ENCODE measurements at places on chromosomes 2 and 18. TPM values are rescaled to one million over a fixed set of nuclear protein-coding genes. Genes with fewer than 3 reads are reported as not detected.
A peak's percentile ranks its signal among the peaks of the same experiment; 100 is the strongest.

GCG gene
- total RNA-seq, result 464 TPM

GRCh38 chr2:26577442-26578112, 63.6 kb downstream of the CIB4 start:
- H3K27me3 ChIP-seq, result no peaks in the 10 kb centered on the region
- peak; percentile 65 for DNase-seq
- no peak overlapping the region for H3K4me3 ChIP-seq
- no peak overlapping the region for H3K27ac ChIP-seq
- H3K4me1 ChIP-seq, result no peaks in the 10 kb centered on the region

GRCh38 chr2:61802548-61802947, 51.3 kb downstream of the FAM161A start:
- no peaks in the 10 kb centered on the region for H3K4me1 ChIP-seq
- DNase-seq, result no peak
- H3K27me3 ChIP-seq, result no peaks in the 10 kb centered on the region
- no peak overlapping the region for H3K4me3 ChIP-seq
- no peak overlapping the region for H3K27ac ChIP-seq
- H3K36me3 ChIP-seq, result no peaks in the 10 kb centered on the region

GRCh38 chr2:241798631-241799521, 10.1 kb upstream of the NEU4 start:
- H3K4me3 ChIP-seq, result no peak overlapping the region
- H3K27ac ChIP-seq, result no peak overlapping the region
- DNase-seq, result peak; percentile 11
- H3K36me3 ChIP-seq, result no peaks in the 10 kb centered on the region

GRCh38 chr2:20662308-20662937, 4.5 kb upstream of the GDF7 start:
- H3K4me3 ChIP-seq, result no peak overlapping the region
- no peak for DNase-seq
- no peaks in the 10 kb centered on the region for H3K36me3 ChIP-seq
- peaks cover 25% of the 10 kb centered on the region for H3K4me1 ChIP-seq

GPBAR1 gene
- total RNA-seq, result 3.1 TPM

- H3K4me1 ChIP-seq, result peaks cover 28% of the 10 kb centered on the region
- H3K4me3 ChIP-seq, result no peak overlapping the region
- DNase-seq, result no peak
- peaks cover 22% of the 10 kb centered on the region for H3K27me3 ChIP-seq
Observed at GRCh38 chr2:86787736-86788135, 3.0 kb downstream of the CD8A start.

- H3K4me3 ChIP-seq, result no peak overlapping the region
- H3K27me3 ChIP-seq, result no peaks in the 10 kb centered on the region
- H3K36me3 ChIP-seq, result no peaks in the 10 kb centered on the region
- no peak overlapping the region for H3K27ac ChIP-seq
Observed at GRCh38 chr2:166727095-166727494, 161.2 kb upstream of the XIRP2 start.

GRCh38 chr2:182503886-182504285, 77.0 kb upstream of the PDE1A start:
- no peak for DNase-seq
- no peak overlapping the region for H3K4me3 ChIP-seq
- no peaks in the 10 kb centered on the region for H3K4me1 ChIP-seq
- no peaks in the 10 kb centered on the region for H3K36me3 ChIP-seq
- H3K27ac ChIP-seq, result no peak overlapping the region

- H3K36me3 ChIP-seq, result no peaks in the 10 kb centered on the region
- H3K4me3 ChIP-seq, result no peak overlapping the region
- H3K27ac ChIP-seq, result no peak overlapping the region
- DNase-seq, result no peak
Observed at GRCh38 chr2:155176345-155176744, 477.9 kb downstream of the KCNJ3 start.

GKN1 gene
- total RNA-seq, result not detected

CCDC141 gene
- 19.4 TPM for total RNA-seq

DNA sequence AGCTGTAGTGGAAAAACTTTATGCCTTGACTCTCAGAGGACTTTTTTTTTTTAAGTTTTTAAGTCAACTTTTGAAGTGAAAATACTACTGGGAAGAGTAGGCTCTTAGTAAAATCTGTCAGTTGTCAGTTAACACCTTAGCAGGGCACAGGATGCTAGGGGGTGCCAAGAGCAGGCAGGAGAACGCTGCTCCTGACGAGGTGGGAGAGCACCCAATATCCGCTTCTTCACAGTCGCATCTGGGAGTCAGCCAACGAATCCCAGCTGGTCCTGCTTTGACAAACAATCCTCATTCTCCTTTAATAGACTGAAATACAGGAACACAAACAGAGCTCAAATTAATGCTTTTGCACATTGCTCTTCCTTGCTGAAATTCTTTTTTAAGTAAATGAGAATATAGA, 709.5 kb upstream of the ACVR2A start:
- H3K27ac ChIP-seq, result no peak overlapping the region
- no peak overlapping the region for H3K4me3 ChIP-seq
- DNase-seq, result no peak
- no peaks in the 10 kb centered on the region for H3K4me1 ChIP-seq
- H3K27me3 ChIP-seq, result no peaks in the 10 kb centered on the region

CAPN14 gene
- total RNA-seq, result not detected

DNA sequence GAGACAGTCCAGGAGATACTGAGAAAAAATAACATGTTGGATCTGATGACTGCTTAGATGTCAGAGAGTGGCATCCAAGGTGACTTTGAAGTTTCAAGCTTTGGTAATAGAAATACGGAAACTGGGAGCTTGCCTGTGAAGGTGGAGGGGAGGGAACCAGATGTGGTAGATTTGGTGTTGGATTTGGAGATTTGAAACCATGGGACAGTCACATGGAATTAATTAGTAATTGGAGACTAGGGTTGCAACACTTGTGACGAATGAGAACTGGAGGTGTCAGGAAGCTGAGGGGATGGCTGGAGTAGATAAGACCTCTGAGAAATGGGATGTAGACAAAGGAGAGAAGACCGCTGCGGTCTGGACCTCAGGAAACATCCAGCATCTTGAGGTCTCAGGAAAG, 46.7 kb downstream of the RPL37A start:
- H3K27me3 ChIP-seq, result no peaks in the 10 kb centered on the region
- no peak for DNase-seq
- no peak overlapping the region for H3K27ac ChIP-seq

DNA sequence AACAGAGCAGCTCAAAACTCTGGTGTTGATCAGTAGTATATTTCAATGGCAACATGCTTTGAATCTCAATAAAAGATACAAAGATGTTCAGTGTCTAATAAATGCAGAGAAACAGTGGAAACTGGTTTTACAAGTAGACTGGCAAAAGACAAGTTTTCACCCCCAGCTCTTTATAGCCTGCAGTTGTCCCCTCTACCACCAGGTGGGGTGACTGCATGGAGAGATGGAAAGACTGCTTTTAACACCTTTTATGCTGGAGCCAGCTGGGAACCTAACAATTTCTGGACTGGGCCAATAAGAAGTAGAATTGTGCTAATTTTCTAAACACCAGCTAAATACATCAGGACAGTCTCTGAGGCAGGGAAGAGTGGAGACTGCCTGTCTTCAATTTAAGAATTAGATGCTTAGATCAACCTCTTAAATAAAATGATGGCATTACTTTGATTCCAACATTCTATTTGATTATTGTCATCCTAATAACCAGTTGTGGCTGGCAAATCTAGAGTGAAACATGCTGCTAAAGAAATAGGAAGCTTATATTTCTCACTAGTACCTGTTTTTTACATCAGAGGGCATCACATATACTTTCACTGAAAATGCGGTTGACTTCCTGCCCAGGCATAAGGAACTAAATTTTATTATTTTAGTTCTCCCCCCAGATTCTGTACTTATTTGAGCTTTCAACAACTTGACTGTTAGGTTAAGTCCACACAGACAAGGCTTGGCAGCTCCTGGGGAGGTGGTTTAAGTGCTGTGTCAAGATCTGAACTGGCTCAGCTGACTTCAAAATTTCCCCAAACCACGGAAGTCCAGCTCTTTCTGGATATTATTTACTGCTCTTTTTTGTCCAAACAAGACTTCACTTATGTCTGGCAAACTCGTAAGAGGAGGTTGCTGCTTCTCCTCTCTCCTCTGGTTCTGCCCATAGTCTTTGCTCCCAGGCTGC, 140.5 kb downstream of the TPGS2 start:
- H3K27me3 ChIP-seq, result no peaks in the 10 kb centered on the region
- DNase-seq, result peak; percentile 63
- no peak overlapping the region for H3K4me3 ChIP-seq
- no peaks in the 10 kb centered on the region for H3K36me3 ChIP-seq

GRCh38 chr2:40178971-40179370, 272.9 kb downstream of the SLC8A1 start:
- no peak for DNase-seq
- H3K27me3 ChIP-seq, result no peaks in the 10 kb centered on the region
- no peak overlapping the region for H3K4me3 ChIP-seq
- no peak overlapping the region for H3K27ac ChIP-seq

DNA sequence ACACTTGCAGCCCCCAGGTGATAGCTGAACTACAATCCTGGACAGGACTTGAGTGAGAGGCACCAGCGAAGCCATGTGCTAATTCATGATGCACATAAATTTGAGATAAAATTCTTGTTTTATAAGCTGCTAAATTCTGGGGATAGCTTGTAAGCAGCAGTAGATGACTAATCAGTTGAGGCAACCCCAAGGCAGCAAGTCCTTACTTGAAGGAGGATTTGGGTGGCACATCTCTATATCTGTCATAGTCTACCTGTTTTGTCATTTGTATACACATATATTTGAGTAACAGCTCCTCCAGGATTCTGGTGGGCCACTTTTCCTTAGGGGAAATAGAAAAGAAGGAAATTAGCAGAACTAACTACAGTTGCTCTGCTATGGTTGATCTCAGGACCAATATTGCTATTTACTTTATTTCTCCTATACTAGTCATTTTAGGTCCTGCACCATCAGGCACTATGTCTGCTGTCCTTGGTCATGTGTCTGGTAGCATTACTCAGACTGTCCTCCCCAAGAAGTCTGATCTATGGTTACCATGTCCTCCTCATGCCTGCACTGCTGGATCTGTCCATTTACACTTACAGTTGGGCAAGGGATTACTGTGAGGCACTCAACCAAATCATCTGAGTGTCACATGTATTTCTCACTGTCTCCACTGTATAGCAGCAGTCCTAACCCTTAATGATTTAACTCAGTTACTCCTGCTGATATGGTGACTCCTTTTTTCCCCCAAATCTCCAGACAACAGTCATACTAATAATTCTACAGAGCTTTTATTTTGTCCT, 436.0 kb upstream of the CWC22 start:
- H3K4me1 ChIP-seq, result no peaks in the 10 kb centered on the region
- no peak for DNase-seq
- no peak overlapping the region for H3K27ac ChIP-seq
- no peak overlapping the region for H3K4me3 ChIP-seq
- H3K27me3 ChIP-seq, result no peaks in the 10 kb centered on the region
- no peaks in the 10 kb centered on the region for H3K36me3 ChIP-seq

DNA sequence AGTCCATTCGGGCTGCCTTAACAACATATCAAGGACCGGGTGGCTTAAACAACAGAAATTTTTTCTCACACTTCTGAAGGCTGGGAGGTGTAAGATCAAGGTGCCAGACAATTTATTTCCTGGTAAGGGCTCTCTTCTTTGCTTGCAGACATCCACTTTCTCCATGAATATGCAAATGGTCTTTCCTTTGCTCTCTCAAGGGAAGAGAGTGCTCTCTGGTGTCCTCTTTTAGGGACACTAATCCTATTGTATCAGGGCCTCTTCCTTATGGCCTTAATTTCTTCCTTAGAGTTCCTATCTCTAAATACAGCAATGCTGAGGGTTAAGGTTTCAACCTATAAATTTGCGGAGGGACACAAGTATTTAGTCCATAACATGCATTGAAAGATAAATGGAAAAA, 770.8 kb downstream of the DSC3 start:
- H3K27ac ChIP-seq, result no peak overlapping the region
- no peak for DNase-seq
- H3K4me1 ChIP-seq, result no peaks in the 10 kb centered on the region
- no peaks in the 10 kb centered on the region for H3K36me3 ChIP-seq
- no peak overlapping the region for H3K4me3 ChIP-seq
- no peaks in the 10 kb centered on the region for H3K27me3 ChIP-seq

DHRS9 gene
- 1.0 TPM for total RNA-seq

SP140 gene
- total RNA-seq, result 0.33 TPM

MAPK4 gene
- total RNA-seq, result 1.0 TPM

ICOS gene
- not detected for total RNA-seq

EVX2 gene
- not detected for total RNA-seq

SLC30A3 gene
- not detected for total RNA-seq

- peak overlapping the region; percentile 87 for H3K27ac ChIP-seq
- H3K4me3 ChIP-seq, result no peak overlapping the region
- H3K4me1 ChIP-seq, result peaks cover 33% of the 10 kb centered on the region
- DNase-seq, result no peak
- no peaks in the 10 kb centered on the region for H3K27me3 ChIP-seq
Observed at GRCh38 chr18:76459312-76459686, 35.7 kb downstream of the ZNF516 start.

RNF152 gene
- 11.5 TPM for total RNA-seq

DNA sequence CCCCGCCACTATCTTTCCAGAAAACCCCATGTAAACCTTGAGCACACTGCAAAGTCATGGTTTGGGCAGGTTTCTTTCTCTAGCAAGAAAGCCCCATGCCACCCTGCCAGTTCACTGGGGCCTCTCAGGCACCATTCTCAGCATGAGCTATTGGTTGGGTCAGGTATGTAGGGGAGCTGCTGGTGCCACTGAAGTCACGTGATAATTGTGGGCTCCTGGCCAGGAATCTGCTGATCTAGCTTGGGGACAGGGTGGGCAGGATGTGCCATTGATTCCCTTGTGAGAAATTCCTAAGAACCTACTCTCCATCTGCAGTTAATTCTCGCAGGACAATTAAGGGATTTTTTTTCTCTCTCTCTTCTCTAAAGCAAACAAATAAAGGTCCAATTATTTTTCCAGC, 26.5 kb upstream of the HNMT start:
- no peaks in the 10 kb centered on the region for H3K36me3 ChIP-seq
- DNase-seq, result no peak
- H3K27ac ChIP-seq, result no peak overlapping the region
- no peaks in the 10 kb centered on the region for H3K27me3 ChIP-seq
- H3K4me1 ChIP-seq, result no peaks in the 10 kb centered on the region
- no peak overlapping the region for H3K4me3 ChIP-seq

GRCh38 chr2:76808732-76809131, 713.4 kb downstream of the LRRTM4 start:
- H3K27me3 ChIP-seq, result no peaks in the 10 kb centered on the region
- H3K4me1 ChIP-seq, result no peaks in the 10 kb centered on the region
- no peaks in the 10 kb centered on the region for H3K36me3 ChIP-seq
- no peak overlapping the region for H3K4me3 ChIP-seq
- no peak for DNase-seq

DNA sequence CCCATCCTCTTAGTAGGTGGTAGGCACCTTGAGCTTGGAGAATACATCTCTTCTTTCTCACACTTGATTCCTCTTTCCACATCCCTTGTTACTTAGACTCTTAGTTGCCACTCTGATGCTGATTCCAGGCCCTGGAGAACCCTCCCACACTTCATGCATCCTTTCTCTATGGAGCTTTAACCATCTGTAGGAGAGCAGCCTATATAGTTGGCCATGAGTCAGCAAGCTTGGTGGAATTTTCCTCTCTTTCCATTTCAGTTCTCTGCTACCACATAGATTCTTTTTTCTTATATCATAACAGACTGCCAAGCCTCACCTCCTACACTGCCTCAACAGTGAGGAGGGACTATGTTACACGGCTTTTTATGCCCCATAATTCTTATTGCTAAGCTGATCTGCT, 851.6 kb upstream of the CDH2 start:
- H3K36me3 ChIP-seq, result no peaks in the 10 kb centered on the region
- DNase-seq, result no peak
- no peak overlapping the region for H3K4me3 ChIP-seq
- H3K27me3 ChIP-seq, result no peaks in the 10 kb centered on the region

ALPP gene
- total RNA-seq, result not detected
